Naive thymus-derived CD8-positive, alpha-beta T cell (primary cell): ENCODE measurements at places on chromosomes 3 and 15. TPM values are rescaled to one million over a fixed set of nuclear protein-coding genes. Genes with fewer than 3 reads are reported as not detected.

DNA sequence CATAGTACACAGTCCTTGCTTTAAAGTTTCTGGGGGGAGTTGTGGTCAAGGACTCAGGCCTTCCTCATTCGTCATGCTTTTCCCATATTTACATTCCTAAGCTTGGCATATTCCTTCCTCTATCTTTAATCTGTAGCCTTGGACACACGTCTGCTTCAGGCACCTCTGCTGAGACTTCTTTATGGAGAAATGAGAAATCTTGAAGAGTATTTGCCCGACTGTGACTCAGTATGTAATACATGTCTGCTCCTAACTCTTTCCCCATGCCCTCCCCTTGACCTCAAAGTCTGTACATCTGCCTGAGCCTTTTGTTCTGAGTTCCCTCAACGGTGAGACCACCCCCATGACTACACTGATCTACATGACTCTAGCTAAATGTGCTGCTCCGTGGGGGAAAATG is 246.1 kb downstream of the SI start:
- H3K27ac ChIP-seq, result no peak overlapping the region
- DNase-seq, result no peak
- no peaks in the 10 kb centered on the region for H3K27me3 ChIP-seq
- no peaks in the 10 kb centered on the region for H3K36me3 ChIP-seq
- H3K4me3 ChIP-seq, result no peak overlapping the region

GRCh38 chr3:132414841-132415240 is 2.5 kb upstream of the DNAJC13 start:
- H3K4me3 ChIP-seq, result no peak overlapping the region
- no peaks in the 10 kb centered on the region for H3K27me3 ChIP-seq
- no peak for DNase-seq
- no peak overlapping the region for H3K27ac ChIP-seq
- no peaks in the 10 kb centered on the region for H3K36me3 ChIP-seq

The SLC22A13 gene
- 1.0 TPM for total RNA-seq

GRCh38 chr3:179541094-179541493 is 21.6 kb upstream of the ACTL6A start:
- no peak for DNase-seq
- no peak overlapping the region for H3K27ac ChIP-seq
- H3K27me3 ChIP-seq, result peaks cover 2% of the 10 kb centered on the region
- no peaks in the 10 kb centered on the region for H3K36me3 ChIP-seq

- peaks cover 18% of the 10 kb centered on the region for H3K27me3 ChIP-seq
- H3K4me1 ChIP-seq, result no peaks in the 10 kb centered on the region
- no peak overlapping the region for H3K27ac ChIP-seq
- no peaks in the 10 kb centered on the region for H3K36me3 ChIP-seq
- no peak for DNase-seq
These were observed 133.3 kb downstream of the EPHB1 start for GRCh38 chr3:134928392-134928791.

The EXD1 gene
- total RNA-seq, result not detected

GRCh38 chr3:27385504-27385903 is 16.3 kb upstream of the NEK10 start:
- H3K27ac ChIP-seq, result peak overlapping the region; percentile 15
- no peaks in the 10 kb centered on the region for H3K4me1 ChIP-seq
- no peaks in the 10 kb centered on the region for H3K36me3 ChIP-seq
- no peak overlapping the region for H3K4me3 ChIP-seq
- H3K27me3 ChIP-seq, result no peaks in the 10 kb centered on the region
- no peak for DNase-seq

DNA sequence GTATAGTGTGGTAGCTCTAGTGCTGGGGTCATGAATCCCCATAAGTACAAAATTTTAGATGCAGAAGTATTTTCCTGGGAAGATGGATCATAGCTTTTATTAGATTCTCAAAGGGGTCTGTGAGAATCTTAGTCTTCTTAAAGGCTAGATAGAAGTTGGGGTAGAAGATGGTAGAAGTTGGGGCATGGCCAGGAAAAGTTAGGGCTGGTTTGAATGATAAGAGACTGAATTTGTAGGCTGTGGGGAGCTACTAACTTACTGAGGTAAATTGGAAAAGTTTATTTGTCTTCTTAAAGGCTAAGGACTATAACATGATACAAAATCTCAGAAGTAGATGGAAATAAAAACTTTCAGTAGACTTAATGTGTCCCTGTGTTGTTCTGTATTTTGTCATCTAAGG is 1.6 kb upstream of the UBE2Q2 start:
- H3K4me3 ChIP-seq, result peak overlapping the region; percentile 5
- no peaks in the 10 kb centered on the region for H3K36me3 ChIP-seq
- no peak overlapping the region for H3K27ac ChIP-seq

The PPM1L gene
- total RNA-seq, result 4.1 TPM

The PLSCR5 gene
- not detected for total RNA-seq

DNA sequence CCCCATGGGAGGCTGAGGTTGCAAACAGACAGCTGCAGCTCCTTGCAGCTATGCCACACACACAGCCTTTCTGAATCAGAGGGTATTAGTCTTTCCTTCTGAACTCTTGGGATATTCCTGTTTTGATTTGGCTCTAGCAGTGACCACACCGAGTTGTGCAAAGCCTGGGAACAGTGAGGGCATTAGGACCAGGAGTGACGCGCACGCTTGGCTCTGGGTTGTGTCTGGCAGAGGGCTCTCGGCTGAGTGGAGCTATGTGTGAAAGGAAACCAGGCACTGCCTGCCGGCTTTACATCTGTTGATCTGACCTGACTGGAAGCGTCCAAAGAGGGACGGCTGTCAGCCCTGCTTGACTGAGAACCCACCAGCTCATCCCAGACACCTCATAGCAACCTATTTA is at the start of gene GALNT15:
Gene GALNT15 (plus strand): TSS at position 292 of the 400 bp plus-strand sequence. CDS start 472 bp downstream, outside the sequence.
- DNase-seq, result no peak
- peaks cover 6% of the 10 kb centered on the region for H3K4me1 ChIP-seq
- peaks cover 13% of the 10 kb centered on the region for H3K27me3 ChIP-seq
- no peak within 1 kb of the TSS for H3K4me3 ChIP-seq

The PARP15 gene
- total RNA-seq, result 61.9 TPM

DNA sequence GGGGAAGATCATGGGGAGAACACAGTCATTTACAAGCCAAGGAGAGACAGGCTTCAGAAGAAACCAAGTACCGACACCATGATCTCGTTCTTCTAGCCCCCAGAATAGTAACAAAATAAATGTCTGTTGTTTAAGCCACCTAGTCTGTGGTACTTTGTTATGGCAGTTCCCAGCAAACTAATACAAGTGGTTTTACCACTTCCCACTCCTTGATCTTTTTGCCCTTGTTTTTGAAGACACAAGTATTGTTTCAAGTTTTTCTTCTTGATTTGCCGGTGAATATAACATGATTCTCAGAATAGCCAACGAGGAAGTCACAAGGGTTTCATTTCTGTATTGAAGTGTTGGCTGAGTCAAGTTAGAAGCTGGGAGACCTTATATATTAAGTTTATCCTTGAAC is 220.3 kb downstream of the SOX2 start:
- DNase-seq, result no peak
- H3K4me3 ChIP-seq, result no peak overlapping the region
- H3K27me3 ChIP-seq, result no peaks in the 10 kb centered on the region
